Right renal cortex interstitium (tissue), 3 donors: ENCODE measurements at places on chromosomes 16 and 17. TPM values are rescaled to one million over a fixed set of nuclear protein-coding genes. Genes with fewer than 3 reads are reported as not detected.

Gene UTS2R
- polyA plus RNA-seq: 0.11 TPM

Gene ADGRG3
- not detected for polyA plus RNA-seq

Gene MRPL10
- polyA plus RNA-seq: 57.8 TPM

Gene KIF1C
- polyA plus RNA-seq: 92.0 TPM

Gene SHISA6
- 2.0 TPM for polyA plus RNA-seq

Gene CTCF
- polyA plus RNA-seq: 81.5 TPM

Gene CLDN9
- polyA plus RNA-seq: 2.8 TPM

Gene RHBDL1
- polyA plus RNA-seq: 0.58 TPM

Gene UNK
- polyA plus RNA-seq: 32.3 TPM

Gene TP53TG3
- not detected for polyA plus RNA-seq

Gene SCGB1C2
- polyA plus RNA-seq: 1.6 TPM

Gene TRPV3
- polyA plus RNA-seq: 0.91 TPM
